ENCODE measurements at places on chromosomes 6 and 20. TPM values are rescaled to one million over a fixed set of nuclear protein-coding genes. Genes with fewer than 3 reads are reported as not detected.

GRCh38 chr6:160791981-160792418, 90.0 kb downstream of the PLG start:
- no peak for DNase-seq

- DNase-seq: no peak
Measured at GRCh38 chr6:20266851-20267608, 54.8 kb upstream of the MBOAT1 start.

DNA sequence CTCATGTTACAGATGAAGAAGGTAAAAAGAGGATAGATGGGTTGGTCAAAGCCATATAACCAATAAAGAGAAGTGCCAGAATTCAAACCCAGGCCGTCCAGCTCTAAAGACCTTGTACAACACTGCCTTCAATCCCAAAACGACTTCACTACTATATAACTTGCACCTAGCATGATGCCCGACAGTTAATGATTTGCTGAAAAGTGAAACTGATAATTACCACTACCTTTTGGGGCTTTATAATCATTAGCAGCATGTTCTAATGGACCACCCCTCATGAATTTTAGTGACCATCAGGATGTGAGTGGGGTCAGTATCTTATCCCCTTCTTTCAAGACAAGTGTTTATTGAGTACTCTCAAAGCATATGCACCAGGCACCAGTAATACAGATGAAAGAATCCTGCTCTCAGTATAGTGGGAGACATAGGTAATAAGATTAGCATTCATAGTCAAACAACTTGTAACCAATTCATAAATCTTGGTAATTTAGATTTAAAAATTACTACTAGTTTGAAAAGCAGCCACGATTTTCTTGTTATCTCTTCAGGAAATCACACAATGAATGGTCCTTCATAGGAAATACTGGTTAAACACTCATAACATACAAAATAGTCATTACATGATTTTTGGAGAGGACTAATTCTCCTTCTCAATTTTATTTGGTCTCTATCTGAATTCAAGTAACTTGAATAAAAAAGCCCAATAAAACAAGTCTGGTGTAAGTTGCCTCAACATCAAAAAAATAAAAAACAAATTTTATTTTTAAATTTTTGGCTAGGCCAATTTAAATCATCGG, 98.0 kb downstream of the EPB41L2 start:
- no peak for DNase-seq

GRCh38 chr20:24684956-24685691, 215.7 kb downstream of the SYNDIG1 start:
- DNase-seq: no peak

DNA sequence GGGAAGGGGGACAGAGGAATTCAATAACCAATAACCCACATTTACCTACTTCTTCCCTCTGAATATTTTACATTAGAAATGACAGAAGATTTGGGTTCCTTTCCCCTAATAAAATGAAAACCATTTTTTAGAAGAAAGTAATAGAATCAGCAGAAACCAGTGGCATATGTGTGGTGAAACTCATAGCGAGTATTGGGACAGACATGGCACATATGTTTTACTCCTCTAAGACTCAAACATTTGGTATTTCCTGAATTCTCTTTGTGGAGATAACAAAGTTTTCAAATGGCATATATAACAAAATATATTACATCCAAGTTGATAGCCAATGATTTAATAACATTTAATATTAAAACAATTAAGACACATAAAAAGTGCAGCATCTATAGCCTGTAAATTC, 12.9 kb upstream of the BEND3 start:
- DNase-seq: no peak

- DNase-seq: no peak
Measured at GRCh38 chr20:9508696-9509178, 5.7 kb upstream of the LAMP5 start.

Gene C20orf141
- polyA plus RNA-seq: 0.28 TPM

DNA sequence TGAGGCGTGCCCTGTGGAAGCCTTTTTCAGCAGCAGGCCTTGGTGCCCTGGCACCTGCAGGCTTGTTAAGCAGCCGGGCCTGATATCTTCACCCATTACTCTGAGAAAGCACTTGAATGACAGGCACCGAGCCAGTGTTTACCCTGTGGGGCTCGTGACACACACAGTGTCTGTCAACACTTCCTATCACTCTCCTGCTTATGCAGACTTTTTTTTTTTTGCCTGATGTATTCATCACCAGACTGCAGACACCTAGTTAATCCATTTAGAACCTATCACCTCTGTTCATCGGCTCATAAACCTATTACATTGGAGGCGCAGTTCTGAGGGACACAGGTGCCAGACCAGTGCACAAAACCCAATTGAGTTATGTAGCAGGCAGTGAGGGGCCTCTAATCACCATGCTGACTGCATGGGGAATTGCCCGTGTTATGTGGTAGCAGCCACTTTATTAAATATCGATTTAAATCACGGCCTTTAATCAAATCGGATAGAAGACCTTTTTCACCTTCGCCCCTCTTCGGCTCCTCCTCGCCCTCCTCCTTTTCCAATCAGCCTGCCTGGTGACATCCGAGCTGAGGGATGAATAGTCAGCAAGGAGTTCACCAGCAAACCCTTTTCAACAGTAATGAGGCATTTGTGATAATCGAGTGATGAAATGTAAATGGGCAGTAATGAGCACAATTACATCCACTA, 962.9 kb upstream of the SLC35B3 start:
- no peak for DNase-seq

Gene PDYN
- 0.43 TPM for polyA plus RNA-seq

Gene ENPP3
- polyA plus RNA-seq: 8.4 TPM

DNA sequence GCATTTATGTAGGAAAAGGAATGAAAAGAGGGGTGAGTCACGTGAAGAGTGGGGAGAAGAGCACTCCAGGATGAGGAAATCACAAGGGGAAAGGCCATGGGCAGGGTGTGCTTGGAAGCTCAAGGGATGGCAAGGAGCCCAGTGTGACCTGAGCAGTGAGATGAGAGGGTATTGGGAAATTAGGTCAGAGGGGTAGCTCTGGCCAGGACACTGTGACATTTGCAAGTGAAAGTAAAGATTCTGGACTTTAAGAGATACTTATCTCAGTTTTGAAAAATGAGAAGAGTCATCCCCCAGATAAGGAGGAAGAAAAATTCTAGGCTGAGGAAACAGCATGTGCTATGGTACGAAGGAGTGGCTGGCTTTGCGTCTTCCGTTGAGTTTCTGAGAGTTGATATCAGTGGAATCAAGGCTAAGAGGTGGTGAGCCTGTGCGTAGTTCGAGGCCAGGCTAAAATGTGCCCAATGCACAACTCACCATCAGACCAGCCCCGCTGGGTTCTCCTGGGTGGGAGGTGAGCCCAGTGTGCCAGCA, 79.9 kb downstream of the GCLC start:
- DNase-seq: no peak

DNA sequence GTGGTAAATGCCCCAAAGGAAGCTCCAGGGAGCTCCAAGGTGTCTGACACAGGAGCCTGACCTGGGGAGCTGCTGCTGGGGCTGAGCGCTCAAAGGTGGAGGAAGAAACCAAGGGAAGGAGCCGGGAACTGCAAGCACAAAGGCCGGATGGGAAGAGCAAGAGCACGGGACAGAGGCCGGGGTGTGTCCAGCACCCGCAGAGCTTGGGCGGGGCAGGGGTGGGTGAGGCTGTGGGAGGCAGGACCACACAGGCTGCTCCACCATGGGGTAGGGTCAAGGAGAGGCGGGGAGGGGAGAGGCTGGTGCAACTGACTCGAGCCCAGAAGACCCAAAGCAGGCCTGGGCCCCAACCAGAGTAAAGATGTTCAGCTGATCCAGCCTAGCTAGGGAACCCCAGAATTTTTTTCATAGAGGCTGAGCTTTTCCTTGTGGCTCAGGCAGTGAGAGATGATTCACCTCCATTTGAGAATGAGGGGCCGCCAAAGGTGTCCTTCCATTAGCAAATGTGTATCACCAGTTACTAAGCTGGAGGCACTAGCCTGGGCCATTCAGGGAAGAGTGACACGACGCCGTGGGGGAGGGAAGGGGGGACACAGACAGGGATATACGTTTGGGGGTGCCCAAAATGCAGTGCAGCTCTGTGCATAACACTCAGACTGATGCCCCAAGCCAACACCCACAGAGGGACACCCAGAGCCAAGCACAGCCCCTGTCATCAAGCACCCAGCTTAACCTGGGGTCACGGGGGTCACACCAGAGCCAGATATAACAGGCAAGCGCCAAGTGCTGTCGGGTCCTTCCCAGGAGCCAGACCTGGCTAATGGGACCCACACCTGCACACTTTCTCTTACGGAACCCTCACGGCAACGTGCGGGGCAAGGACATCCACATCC, 21.3 kb upstream of the TLDC2 start:
- no peak for DNase-seq

GRCh38 chr6:22784601-22785410, 215.4 kb downstream of the HDGFL1 start:
- DNase-seq: peak; percentile 44

Gene HTR1E
- polyA plus RNA-seq: 0.85 TPM

DNA sequence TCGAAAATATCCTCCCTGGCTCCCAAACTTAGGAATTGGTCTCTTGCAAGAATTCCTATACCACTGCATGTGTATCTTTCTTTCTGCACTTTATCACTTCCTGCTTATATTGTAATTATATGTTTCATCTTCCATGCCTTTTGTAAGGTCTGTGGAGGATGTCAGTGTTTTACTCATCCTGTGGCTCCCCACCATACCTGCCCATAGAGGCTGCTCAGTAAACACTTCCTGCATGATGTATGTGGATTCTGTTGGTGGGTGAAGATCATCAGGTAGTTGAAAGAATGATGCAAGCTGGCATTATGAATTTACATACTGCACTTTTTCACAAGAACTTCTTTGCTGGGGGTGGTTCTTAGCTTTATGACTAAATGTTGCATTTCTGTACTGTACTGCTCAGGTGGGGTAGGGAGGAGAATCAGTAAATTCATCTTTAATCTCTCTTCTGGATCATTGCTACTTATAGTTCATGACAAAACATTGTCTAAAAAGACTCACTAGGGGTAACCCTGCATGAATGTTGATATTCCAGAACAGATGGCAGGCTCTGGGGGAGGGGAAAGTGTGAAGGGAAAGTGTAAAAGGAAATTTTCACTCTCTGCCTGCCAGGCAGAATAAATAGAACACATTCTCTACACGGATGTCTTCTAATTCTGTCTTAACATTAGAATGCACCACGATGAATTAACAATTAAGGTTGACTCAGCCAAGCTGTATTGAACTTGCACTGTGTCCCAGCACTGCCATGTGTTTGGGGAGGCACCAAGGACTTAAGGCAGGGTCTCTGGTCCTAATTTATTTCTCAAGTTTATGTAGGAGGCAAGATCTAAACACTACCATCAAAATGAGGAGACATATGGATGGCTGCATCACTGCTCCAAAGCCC, 36.0 kb upstream of the KLHL31 start:
- DNase-seq: no peak

DNA sequence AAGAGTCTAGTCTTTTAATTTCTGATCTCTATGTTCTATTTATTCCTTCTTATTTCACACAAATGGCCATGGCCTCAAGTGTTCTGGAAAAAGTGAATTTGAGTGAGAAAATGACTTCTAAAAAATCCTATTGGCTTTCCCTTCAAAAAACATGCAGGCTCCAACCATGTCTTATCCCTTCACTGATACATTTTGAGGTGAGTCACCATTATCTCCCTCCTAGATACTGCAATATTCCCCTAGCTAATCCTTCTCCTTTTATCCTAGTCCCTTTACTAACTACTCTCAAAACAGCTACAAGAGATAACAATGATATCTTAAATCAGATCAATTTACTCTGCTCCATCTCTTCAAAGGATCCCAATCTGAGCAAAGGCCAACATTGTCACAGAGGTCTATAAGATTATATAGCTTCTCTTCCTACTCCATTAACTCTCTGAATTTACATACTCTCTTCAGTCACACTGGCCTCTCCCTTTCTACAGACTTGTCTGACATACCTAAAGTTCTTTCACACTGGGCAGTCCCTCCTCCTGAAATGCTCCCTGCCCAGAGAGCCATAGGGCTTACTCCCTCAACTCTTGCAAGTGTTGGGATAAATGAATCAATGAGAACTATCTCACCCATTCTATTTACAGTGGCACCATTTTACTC, 129.2 kb downstream of the TENT5A start:
- no peak for DNase-seq

Gene PRDM13
- not detected for polyA plus RNA-seq

DNA sequence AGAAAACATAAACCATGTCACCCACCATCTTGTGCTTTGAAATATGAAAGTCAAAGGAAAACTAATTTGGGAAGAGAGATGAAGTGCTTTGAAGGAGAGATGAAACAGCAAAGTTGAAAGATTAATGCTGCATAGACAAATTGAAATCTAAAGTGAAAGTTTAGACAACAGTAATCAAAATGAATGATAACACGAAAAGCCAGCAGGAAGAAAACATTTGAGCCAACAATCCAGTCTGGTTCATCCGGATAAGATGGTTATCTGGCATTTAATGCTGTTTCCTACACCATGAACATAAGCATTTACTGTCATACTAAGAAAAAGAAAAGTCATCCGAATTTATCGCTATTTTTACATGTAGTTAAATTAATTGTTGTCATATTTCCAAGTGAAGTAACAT, 595 bp downstream of the HAO1 start:
- peak; percentile 19 for DNase-seq

DNA sequence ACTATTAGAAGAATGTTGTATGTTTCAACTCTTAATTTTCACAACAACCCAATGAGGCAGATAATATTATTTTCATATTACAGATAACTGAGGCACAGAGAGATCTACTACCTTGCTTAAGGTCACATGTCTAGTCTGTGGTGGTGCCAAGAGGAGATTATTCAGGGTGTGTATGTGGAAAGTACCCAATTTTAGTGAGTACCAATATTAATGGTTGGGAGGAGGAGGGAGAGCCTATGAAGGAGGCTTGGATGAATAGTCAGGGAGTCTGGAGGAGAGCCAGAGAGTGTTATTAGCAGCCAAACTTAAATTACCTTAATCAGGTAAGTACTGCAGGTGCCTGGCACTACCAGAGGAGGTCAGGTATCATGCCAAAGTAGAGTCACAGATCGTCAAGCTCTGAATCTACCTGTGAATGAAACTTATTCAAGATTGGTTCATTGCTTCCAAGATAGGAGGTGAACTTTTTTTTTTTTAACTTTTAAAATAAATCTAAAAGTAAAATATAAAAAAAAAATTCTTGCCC, 10.9 kb upstream of the CALHM6 start:
- no peak for DNase-seq

DNA sequence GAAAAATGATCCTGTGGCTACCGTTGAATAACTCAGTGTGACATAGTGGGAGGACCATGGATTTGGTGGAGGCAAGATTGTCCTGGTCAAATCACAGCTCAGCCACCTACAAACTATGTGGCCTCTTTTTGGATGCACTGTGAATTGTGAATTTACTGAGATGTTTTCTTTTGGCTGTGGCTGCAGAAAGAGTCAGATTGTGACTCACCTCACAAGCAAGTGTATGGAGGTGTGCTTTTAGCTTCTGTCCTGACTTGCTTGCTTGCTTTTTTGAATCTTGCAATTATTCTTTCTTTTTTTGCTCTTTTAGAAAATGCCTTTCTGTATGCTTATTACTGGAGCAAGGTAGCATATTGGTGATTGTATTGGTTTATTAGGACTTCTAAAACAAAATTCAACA, 122.9 kb upstream of the FOXO3 start:
- no peak for DNase-seq

DNA sequence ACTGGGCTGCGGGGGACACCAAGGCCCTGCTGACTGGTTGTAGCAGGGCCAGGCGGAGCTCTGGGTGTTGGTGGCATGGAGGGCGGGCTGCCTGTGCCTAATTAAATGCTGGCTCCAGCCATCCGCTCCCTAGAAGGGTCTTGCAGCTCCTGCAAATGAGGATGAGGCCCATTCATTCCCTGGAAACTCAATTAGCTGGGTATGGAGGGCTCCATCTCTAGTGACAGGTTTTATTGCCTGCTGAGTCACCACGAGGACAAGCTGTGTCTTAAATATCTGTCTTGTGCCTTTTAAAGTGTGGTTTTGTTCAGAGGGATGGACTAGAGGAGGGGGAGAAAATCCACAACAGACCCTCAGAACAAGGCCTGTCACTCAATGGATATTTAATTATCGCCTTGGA, 60.9 kb downstream of the SULF2 start:
- no peak for DNase-seq

All from right renal cortex interstitium (tissue), 3 donors.